ENCODE measurements at places on chromosomes 11 and 22.

DNA sequence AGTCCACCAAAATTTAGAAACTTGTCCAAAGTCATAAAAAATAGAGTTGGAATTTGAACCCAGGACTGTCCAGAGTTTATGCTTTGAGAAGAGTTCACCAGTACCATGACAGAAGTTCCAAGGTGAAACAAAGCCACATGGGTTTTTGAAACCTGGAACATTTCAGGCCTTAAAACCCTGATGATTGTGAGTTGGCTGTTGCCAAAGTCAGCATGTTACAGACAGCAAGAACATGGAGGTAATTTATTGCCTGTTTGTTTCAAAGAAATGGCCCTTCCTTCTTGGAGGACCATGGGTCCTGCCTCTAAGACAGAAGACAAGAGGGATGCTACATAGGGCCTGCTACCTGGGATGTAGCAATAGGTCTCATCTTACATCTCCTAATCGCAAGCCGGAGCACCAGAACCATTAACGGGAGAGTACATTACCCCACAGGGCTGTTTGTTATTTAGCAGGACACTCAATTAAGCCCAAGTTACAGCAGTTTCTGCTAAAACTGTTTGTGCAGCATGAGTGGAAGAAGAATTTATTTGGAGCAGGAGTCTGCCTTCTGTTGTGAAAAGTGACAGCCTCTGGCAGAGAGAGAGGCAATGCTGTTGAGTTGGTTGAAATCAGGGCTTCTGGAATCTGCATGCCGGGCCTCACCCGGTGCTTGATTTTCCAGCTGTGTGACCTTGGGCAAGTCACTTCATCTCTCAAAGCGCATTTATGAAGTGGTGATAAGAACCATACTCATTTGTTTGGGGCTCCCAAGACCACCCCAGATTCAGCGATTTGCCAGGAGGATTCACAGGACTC lies 136.2 kb downstream of the LDLRAD3 start:
- DNase-seq = no peak

GRCh38 chr11:90532125-90532524 lies 309.3 kb upstream of the CHORDC1 start:
- DNase-seq = no peak

DNA sequence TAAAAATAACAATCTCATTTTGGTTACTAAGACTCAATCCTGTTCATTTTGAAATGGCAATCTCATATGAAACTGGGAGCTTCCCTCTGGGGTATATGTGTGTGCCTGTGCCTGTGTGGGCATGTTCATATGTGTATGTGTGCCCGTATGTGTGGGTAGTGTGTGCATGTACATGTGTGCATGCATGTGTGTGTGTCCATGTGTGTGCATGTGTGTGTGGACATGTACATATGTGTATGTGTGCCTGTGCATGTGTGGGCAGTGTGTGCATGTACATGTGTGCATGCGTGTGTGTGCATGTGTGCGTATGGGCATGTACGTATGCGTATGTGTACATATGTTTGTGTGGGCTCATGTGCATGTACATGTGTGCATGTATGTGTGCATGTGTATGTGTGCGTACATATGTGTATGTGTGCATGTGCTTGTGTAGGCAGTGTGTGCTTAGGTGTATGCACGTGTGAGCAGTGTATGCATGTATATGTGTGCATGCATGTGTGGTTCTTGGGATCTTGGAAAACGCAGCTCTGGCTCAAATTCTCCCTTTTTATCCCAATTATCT lies 24.5 kb upstream of the CACNG2 start:
- no peak for DNase-seq

- no peak for DNase-seq
These were observed 412.7 kb downstream of the ETS1 start for GRCh38 chr11:128174465-128175291.

- DNase-seq = no peak
These were observed 4.5 kb downstream of the RNH1 start for GRCh38 chr11:502288-503178.

DNA sequence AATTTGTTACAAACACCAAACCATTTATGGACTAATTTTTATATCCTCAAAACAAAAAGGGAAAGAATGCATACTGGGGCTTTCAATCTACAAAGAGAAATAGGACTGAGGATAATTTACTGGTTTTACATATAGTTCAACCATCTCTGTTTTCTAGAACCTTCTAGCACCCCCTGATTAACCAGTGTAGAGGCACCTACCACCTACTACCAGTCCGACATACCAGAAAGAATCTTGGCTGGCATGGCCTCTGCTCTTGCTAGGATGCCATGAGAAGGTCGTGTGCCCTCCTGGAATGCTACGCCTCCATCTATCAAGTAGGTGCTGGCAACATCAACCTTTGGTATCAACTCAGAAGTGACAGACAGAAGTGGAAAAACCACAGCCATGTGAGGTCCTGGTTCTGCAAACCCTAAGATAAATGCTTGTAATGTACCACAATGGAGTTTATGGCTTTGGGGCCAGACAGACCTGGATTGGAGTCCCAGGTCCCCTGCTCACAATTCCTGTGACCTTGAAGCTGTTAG lies 28.2 kb downstream of the MYH9 start:
- DNase-seq = no peak

- no peak for DNase-seq
These were observed at the start of gene PYGM for GRCh38 chr11:64759722-64760719. Gene PYGM (minus strand): TSS chr11:64759974. CDS start chr11:64759898, 76 bp downstream.

DNA sequence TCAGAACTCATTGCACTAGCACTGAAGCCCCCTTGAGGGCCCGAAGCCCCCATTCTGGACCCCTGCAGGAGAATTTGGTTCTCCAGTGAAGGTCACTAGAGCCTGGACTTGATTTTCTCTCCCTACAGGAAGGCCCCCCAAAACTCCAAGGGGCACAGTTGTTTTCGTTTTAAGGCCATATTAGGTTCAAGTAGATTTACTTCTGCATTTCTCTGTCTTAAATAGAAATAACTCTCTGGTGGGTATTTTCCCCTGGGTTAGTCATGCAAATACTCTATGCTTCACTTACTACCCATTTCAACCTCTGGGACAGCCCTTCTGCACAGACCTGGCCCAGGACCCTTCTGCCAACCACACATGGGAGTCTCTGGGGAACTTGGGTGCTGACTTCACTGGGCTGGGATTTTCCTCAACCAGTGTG lies 41.6 kb downstream of the WEE1 start:
- no peak for DNase-seq

GRCh38 chr11:1881442-1882264 lies 10.0 kb downstream of the PRR33 start:
- peak; percentile 57 for DNase-seq

GRCh38 chr11:84256618-84257017 lies 970.5 kb upstream of the CCDC90B start:
- no peak for DNase-seq

DNA sequence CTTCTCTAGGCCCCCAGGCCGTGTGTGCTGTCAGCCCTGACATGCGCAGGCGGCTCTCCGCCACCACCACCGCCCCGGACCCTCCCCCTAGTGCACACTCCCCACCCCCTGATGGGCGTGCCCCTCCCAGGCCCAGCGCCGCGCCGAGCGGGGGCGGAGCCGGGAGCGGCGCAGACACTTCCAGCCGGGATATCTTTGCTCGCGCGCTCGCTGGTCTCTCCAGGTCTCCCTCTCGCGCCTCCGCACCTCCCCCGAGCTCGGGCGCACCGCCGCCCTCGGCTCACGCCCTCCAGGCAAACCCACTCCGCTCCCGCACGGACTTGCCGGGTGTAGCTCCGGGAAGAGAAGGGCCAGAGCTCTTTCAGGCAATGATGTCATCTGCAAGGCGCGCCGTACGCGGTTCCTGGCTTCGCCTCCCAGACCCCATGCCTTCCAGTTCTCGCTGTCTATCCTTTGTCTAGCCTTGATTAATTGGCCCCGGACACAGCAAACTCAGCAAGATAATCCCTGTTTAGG lies at the start of gene SCN3B:
TSS of gene SCN3B (minus strand) at position 59 of the 516 bp plus-strand sequence. CDS start 823 bp downstream, outside the sequence.
- no peak for DNase-seq

DNA sequence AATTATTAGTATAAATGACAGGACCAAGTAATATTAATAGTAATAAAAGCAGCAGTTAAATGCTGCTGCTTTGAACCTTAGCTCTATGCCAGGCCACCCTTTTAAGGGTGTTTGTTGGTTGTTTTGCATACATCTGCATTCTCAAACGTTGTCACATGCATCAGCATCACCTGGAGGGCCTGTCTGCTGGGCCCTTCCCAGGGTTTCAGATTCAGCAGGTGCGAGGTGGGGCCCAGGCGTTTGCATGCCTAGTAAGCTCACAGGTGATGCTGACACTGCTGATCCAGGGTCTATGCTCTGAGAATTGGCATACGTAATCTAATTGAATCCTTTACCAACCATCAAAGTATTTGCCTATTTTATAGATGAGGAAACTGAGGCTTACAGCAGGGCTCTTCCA lies 246.5 kb downstream of the CADM1 start:
- DNase-seq = no peak

GRCh38 chr22:29032014-29032475 lies 29.6 kb downstream of the C22orf31 start:
- no peak for DNase-seq

GRCh38 chr11:101441747-101442146 lies 142.1 kb downstream of the TRPC6 start:
- no peak for DNase-seq

DNA sequence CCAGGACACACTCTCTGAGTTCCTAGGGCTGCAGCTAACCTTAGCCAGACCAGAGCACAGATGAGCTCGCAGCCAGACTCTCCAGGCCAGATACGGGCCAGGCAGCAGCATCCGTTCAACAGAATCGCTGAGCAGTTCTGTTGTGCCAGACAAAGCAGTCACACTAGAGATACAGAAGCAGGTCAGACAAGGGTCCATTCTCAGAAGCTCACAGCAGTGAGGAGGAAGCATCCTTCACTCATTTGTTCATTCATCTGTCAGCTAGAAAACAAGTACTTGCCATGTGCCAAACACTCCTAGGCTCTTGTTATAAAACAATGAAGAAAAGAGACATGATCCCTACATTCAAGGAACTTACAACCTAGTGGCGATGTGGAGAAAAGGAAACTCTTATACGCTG lies 2.6 kb downstream of the LMO2 start:
- DNase-seq = no peak
